Femur (tissue), 1 donor: ENCODE measurements at places on chromosomes 12 and 14.
A peak's percentile ranks its signal among the peaks of the same experiment; 100 is the strongest.

GRCh38 chr12:86729739-86730138 is 473.5 kb upstream of the MGAT4C start:
- DNase-seq = no peak

DNA sequence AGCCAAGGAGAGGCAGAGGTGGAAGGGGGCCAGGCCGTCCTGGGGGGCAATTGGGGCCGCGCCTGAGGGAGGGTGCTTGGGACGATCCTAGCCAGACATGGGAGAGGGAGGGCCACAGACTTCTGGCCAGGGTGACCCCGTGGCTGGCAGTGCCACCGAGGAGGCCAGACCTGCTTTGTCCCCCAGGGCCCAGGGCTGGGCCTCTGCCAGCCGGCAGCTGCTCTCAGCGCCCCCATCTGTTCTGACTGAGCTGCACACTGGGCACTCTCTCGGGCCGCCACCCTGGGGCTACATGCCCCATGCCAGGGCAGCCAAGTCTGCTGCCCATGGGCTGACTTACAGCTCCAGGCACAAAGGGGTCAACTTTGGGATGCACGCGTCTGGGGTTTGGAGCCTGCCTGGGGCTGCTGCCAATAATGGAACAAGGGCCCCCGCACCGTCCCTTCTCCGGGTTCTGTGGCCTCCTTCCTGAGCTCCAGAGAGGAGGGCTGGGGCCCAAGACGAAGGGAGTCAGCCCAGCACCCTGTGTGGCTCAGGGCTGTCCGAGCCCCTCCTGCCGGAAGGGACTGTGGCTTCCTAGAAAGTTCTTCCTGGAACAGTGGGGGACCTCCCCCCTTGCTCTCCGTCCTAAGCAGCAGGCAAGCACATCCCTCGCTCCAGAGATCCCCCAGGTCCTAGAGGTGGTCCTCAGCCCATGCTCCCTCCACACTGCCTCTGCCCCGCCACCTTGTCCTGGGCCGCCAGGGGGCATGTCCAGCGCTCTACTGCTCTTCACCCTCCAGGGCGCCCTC is 1.1 kb downstream of the ADSS1 start:
- DNase-seq = peak; percentile 78

GRCh38 chr12:49244176-49244575 is 20.7 kb upstream of the TUBA1C start:
- DNase-seq = no peak

DNA sequence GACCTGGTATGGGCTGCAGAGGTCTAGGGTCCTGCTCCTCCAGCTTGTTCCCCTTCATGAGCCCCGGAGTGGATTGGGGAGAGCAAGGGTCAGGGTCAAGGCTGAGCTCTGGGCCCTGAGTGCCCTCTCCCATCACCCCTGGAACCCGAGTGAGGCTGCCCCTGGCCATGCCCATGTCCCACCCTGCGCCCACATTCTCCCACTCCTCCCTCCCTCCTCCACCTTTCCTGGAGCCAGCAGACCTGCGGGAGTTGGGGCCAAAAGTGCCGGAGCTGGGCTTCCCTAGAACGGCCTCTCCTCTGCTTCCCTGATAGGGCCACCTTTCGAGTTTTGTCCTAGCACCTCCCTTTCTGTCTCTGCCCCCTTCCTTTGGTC is 590 bp downstream of the SCNN1A start:
- no peak for DNase-seq

GRCh38 chr12:76670776-76671175 is 93.1 kb upstream of the ZDHHC17 start:
- no peak for DNase-seq

DNA sequence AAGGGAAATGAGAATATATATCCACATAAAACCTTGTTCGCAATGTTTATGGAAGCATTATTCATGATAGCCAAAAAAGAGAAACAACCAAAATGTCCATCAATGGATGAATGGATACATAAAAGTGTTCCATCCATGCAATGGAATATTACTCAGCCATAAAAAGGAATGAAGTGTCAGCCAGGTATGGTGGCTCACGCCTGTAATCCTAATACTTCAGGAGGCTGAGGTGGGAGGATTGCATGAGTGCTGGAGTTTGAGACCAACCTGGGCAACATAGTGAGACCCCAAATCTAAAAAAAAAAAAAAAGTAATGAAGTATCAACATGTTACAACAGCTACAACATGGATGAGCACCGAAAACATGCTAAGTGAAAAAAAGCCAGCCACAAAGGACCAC is 23.6 kb upstream of the C12orf76 start:
- no peak for DNase-seq

DNA sequence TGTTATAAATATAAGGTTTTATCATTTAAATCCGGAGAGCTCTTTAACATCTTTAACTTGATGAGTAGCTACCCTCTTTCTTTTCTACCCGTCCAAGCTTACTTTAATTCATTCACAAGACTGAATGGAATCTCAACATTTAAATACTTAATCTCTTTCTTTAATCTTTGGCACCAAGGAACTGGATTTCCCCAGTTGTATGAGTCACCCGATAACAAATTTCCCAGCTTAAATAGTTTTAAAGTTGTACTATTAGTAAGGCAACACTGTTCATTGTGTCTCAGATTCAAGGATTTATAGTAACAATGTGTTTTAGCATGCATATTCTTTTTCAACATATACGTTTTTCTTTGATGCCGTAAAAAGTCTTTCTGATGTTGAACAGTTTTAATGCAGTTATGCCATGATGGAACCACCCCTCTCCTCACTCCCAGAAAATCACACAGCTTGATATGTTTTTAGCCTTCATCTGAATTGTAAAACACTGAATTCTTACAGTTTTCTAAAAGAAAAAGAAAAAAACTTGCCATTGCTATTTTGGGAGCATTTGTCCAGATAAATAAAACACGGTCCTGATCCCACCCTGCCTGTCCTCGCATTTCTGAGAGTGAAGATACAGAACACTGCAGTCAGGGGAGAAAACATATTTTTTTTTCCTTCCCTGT is 16.0 kb upstream of the LRP6 start:
- DNase-seq = no peak
